Suppressor macrophage (primary cell): ENCODE measurements at places on chromosomes 1 and 21.

DNA sequence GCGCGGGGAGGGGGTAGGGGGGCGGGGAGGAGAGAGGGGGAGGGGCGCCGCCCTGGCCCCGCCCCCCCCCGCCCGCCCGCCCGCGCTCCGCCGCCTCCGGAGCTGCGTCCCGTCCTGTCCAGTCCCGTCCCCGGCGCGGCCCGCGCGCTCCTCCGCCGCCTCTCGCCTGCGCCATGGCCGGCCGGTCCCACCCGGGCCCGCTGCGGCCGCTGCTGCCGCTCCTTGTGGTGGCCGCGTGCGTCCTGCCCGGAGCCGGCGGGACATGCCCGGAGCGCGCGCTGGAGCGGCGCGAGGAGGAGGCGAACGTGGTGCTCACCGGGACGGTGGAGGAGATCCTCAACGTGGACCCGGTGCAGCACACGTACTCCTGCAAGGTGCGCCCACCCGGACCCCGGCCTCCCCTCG, at the start of gene AGRN:
Gene AGRN, plus strand, starts transcription at position 121 of the 405 bp plus-strand sequence. Its CDS starts 53 bp downstream, at position 174.
- DNase-seq, result peak; percentile 75

GRCh38 chr1:158203693-158204457, 23.2 kb downstream of the CD1D start:
- peak; percentile 59 for DNase-seq

DNA sequence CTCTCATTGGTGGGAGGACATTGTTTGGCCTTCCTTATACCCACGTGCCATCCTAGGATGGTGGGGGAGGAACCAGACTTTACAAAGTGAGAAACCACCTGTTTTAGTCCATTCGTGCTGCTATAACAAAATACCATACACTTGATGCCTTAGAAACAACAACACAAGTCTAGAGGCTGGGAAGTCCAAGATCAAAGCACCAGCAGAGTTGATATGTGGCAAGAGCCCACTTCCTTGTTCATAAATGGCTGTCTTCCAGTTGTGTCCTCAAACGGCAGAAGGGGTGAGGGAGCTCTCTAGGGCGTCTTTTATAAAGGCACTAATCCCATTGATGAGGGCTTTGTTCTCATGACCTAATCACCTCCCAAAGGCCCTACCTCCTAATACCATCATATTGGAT, 31.1 kb downstream of the CAPN8 start:
- DNase-seq, result no peak

GRCh38 chr1:151199873-151200581, 1.7 kb downstream of the PIP5K1A start:
- DNase-seq, result peak; percentile 28
